ENCODE measurements at places on chromosomes 16 and 17.

GRCh38 chr16:56909527-56909979, 22.4 kb upstream of the HERPUD1 start:
- no peak for DNase-seq

DNA sequence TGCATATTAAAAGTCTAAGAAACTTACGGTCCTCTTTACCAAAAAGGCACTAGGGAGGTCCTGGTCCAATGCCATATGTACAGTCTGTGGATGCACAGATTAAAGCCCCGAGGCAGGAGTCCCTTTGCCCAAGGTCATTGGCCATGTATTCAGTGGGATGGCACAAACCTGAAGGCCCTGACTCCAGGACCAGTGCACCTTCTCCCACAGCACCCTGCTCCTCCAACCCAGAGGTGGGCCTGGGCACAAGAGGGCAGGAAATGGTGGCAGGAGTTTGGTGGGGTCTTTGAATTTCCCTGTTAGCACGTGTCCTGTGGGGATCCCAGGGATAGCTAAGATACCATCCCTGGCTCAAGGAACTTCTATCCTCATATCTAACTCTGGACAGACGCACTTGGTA, 28.5 kb downstream of the TLE7 start:
- DNase-seq, result no peak

DNA sequence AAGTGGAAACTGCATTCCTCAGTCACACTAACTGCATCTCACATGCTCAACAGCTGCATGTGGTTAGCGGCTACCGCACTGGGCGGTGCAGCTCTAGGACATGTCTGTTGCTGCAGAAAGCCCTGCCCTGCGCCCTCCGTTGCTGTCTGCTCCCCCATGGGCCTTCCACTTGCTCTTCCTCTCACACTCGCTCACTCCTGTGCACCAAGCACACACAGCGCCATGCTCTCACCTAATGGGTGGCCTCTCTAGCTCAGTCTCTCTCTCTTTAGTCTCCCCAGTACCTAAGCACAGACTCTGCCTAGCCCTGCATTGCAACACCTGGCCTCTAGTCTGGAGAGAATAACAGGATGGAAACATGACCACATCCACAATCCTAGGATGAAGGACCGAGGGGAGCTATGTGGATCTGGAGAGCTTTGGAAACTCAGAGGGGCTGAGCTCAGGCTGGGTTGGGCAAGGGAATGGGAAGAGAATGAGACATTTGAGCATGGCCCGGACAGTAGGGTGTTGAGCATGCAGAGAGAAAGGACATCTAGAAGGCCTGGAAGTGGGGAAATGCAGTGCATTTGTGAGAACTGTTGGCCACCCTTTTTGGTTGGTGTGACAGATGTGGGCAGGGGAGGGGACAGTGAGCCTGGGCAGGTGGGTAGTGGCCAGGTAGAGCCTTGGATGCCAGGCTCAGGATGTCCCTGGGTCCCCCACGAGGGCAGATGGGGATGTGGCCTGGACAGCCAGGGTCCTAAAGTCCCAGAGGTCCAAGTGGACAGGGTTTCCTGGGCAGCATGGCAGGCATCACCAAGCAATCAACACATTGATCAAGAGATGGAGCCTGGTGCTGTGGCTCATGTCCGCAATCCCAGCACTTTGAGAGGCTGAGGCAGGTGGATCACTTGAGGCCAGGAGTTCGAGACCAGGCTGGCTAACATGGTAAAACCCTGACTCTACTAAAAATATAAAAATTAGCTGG, 16.1 kb downstream of the SGCA start:
- DNase-seq, result no peak

- DNase-seq, result no peak
Measured at GRCh38 chr17:80826346-80826954, 165.2 kb upstream of the CHMP6 start.

DNA sequence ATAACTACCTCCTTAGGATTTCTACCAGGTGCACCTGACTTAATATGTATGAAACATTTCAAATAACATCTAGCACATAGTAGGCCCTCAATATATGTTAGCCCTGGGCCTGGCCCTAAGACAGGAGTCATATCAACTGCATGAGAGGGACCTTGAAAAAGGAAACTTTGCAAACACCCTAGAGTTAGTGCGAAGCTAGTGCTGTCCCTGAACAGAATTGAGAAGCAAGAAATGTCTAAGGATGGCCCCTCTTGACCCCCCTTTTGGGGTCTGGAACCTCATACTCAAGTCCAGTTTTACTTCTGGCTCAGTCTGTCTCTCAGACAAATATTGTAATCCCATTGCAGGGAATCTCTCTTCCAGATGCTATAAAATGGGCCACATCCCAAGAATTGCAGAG, 80.5 kb downstream of the CBLN1 start:
- DNase-seq, result no peak

- DNase-seq, result no peak
Measured at GRCh38 chr17:58270476-58271215, 10.1 kb downstream of the MPO start.

DNA sequence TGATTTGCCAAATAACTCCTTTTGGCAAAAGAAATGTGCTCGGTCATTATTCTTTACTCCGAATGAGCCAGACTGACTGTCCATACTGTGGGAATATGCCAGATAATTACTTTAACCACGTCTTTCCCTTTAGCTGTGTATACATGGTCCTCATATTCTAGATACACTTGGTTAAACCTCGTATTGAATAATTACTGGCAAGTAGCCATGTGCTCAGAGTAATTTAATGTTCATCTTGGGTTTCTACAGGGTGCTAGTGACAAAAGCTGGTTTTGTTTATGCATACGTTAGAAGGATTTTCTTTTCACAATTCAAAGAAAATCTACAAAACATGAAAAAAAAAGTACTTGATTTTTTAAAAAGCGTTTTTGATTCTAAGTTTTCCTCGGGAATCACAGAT, 540.3 kb downstream of the KCNJ2 start:
- peak; percentile 20 for DNase-seq

GRCh38 chr16:84223456-84223855, 16.4 kb downstream of the KCNG4 start:
- no peak for DNase-seq

DNA sequence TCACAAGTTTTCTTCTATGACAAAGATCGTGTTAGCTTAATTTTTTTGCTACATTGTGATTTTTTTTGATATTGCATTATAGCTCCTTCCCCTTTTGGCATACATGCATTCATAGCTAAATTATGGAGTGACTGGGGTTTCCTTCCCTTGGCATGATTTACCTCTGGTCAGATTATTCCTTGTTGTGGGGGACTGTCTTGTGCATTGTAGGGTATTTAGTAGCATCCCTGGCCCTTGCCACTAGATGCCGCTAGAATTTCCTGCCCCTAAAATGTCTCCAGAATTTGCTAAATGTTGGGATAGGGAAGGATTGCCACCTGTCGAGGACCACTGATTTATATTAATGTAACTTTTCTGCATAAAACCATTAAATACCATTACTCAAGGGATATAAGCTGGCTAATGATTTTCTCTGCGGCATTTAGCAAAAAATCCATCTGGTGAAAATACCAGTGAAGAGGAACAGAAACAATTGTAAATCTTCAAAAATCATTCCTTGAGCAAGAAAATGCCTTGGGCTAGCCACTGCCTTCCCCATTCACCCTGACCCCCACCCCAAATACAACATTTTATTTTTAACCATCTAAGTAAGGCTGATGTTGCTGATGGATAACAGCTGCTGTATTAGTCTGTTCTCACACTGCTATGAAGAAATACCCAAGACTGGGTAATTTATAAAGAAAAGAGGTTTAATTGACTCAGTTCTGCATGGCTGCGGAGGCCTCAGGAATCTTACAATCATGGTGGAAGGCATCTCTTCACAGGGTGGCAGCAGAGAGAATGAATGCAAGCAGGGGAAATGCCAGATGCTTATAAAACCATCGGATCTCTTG, 195.2 kb downstream of the MAP2K6 start:
- peak; percentile 33 for DNase-seq

GRCh38 chr17:56468840-56469239, 124.7 kb upstream of the NOG start:
- DNase-seq, result no peak

DNA sequence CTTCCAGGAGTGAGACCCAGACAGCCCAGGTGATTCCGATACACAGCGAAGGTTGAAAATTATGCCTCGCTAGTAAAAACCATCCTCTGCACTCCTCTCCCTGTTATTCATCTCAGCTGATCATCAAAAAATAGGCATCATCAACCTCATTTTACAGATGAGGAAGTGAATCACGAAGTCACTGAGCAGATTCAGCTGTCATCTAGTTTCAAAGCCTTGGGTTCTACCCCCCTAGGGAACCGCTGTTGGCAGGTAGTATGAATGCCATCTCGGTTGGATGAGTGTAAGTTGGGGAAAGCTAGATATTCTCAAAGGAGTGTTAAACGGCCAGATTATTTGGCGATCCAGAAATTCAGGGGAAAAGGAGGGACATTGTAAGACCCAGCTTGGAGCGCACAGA, 2.0 kb downstream of the CRYM start:
- no peak for DNase-seq

GRCh38 chr17:51725185-51725584, 433.3 kb downstream of the CA10 start:
- DNase-seq, result no peak

- DNase-seq, result peak; percentile 1
Measured at GRCh38 chr17:69669441-69670178, 255.1 kb downstream of the MAP2K6 start.

- DNase-seq, result no peak
Measured at GRCh38 chr16:57603115-57604024, 25.1 kb upstream of the ADGRG1 start.

DNA sequence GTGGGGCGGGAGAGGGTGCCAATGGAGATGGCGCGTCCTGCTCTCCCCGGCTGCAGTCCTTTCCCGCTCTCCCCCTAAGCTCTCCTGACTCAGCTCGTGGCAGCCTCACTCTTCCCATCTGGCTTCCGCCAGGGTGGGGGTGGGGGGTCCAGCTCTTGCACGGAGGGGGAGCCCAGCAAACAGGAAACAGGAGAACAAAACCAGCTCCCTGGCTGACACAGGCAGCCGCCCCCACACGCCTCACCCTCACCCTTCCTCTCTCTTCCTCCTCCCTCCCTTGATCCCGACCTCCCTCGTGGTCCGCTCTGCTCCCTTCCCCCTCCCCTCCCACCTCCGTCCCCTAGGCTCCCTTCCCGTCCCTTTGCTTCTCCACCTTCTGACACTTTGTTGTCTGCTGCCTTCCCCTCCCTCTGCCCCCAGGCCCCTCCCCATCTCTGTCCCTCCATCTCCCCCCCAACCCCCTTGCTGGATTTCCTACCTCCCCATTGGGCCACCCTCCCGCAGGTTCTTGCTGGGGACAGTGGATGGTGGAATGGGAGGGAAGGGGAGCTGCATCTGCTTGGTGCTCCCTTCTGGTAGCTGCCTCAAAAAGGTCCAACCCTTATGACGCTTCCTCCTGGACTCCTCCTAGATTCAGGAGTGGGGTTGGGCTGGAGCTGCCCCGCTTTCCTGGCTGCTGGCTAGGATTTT, 23.7 kb downstream of the ARHGAP23 start:
- no peak for DNase-seq

DNA sequence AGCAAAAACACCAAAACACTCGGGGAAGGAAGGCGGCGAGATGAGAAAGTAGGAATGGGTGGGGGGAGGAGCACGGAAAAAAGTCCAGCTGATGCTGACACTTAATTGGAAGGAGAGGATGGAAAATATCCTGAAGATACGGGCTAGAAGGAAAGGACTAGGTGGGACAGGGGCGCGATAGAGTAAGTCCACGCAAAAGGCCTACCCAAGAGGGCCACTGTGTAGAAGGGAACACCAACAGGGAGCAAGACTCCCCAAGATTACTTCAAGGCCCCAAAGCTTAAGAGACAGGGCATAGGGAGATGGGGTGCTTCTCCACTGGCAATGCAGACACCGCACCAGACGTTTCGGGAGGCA, 736 bp downstream of the APPBP2 start:
- no peak for DNase-seq

DNA sequence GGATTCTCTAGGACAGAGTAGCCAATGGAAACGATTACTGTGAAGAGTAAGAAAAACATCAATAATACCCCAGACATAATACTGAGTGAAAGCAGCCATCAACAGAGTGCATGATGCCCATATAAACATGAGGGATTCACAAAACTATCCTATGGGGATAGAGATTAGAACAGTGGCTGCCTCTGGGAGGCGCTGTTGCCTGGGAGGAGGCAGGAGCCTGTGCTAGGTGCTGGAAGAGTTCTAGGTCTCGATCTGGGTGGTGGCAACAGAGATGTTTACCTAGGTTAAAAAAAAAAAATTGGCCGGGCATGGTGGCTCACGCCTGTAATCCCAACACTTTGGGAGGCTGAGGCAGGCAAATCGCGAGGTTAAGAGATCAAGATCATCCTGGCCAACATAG, 7.9 kb downstream of the FA2H start:
- no peak for DNase-seq

GRCh38 chr17:64998436-64999190, 57.9 kb downstream of the GNA13 start:
- DNase-seq, result no peak

DNA sequence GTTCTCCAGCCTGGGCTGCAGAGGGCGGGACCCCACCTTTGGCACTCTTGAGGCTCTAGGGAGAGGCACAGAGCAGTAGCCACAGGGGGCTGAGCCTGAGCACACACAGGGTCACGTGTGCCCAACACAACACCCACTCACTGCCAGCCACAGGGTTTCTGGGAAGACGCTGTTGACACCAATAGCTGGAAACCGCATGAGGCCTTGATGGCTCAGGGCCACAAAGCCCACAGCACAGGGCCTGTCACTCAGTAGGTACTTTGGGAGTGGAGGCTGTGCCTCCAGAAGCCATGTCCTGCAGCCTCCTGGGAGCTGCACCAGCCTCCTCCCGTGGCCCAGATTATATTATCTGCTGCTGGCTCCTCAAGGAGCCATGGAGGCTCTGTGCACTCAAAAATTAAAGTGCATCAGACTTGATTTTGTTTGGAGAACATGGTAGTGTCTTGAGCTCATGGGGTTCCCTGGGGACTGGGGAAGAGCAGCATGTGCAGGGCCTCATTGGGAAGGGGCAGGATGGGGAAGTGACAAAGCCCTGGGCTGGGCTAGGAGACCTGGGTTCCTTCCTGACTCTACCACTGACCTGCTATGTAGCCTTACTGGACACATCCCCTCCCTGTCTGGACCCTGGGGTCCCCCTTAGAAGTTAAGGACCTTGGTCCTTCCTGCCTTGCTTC, 12.5 kb upstream of the SREBF1 start:
- DNase-seq, result no peak

- peak; percentile 21 for DNase-seq
Measured at GRCh38 chr16:1642148-1642547, 30.0 kb downstream of the CRAMP1 start.

- DNase-seq, result no peak
Measured at GRCh38 chr16:51615141-51615540, 464.1 kb upstream of the SALL1 start.

All from NCI-H446 (cell line).